Activated CD4-positive, CD25-positive, alpha-beta regulatory T cell treated with anti-CD3 and anti-CD28 coated beads, Interleukin-2, amount 50 U/mL, for 72 hours (primary cell): ENCODE measurements at places on chromosomes 1 and 21.
A peak's percentile ranks its signal among the peaks of the same experiment; 100 is the strongest.

- no peak for DNase-seq
These were observed 5.8 kb upstream of the ALDH4A1 start for GRCh38 chr1:18907917-18908845.

DNA sequence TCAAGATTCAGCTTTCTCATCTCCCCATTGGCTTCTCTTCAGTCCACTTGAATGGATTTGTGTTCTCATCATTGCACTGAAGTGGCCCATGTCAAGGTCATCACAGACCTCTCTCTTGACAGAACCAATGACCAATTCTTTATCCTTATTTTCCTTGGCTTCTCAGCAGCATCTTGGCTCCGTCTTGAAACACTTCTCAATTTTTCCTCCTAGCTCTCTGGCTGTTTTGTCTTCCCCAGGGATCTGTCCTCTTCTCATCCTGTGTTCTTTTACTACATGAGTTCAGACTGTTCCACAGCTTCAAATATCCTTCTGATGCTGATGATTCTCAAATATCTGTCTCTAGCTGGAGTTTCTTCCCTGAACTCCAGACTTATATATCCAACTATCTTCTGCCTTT is 78.6 kb downstream of the COLGALT2 start:
- no peak for DNase-seq

GRCh38 chr1:32068957-32069588 is 3.7 kb upstream of the TMEM39B start:
- DNase-seq = no peak

DNA sequence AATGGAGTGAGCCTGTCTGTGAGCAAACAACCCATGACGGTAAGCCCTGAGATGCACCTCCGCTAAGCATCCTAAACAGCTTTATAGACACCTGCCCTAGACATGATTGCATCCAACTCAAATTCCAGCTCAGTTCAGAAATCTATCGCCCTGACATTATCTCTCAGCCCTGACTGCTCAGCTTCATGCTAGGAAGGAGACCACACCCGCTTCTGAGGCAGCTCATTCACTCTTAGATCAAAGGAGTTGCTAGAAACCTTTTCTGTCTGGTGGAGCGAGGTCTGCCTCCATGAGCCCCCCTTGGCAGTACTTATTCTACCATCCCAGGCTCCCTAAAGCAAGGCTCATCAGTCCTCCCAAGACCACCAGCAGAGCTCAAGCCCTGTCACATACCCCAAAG is 17.0 kb downstream of the IL10RB start:
- DNase-seq = no peak

DNA sequence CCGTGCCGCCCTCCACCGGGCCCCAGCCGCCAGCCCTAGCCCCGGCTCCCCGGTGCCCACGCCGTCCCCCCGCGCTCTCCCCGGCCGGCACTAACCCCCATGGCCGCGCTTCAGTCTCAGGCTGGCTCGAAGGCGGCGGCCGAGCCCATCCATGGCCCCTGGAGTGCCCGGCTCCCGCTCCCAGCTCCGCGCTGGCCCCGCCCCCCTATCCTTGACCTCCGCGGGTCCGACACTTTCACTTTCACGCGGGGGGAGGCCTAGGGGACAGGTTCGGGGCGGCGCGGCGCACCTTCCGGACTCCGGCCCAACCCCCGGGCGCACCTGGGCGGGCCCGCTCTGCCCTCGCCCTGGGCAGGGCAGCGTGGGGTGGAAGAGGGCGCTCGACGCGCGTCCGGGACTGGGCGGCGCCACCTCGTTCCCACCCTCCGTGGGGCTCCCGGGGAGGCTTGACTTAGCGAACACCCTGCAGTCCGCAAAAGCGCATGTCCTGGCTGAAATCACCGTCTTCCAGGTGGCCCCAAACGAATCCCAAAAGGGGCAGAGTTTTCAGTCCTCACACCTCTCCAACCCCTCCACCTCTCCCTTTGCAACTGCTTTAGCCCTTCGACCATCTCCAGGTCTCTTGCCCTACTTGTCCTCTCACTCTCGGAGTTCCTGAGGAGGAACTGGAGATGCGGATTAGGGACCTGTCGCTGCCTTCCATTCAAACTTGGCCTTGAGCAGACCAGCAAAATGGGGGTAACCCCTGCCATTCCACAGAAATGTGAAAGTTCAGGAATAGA is 3.9 kb upstream of the DENND2D start:
- peak; percentile 68 for DNase-seq

DNA sequence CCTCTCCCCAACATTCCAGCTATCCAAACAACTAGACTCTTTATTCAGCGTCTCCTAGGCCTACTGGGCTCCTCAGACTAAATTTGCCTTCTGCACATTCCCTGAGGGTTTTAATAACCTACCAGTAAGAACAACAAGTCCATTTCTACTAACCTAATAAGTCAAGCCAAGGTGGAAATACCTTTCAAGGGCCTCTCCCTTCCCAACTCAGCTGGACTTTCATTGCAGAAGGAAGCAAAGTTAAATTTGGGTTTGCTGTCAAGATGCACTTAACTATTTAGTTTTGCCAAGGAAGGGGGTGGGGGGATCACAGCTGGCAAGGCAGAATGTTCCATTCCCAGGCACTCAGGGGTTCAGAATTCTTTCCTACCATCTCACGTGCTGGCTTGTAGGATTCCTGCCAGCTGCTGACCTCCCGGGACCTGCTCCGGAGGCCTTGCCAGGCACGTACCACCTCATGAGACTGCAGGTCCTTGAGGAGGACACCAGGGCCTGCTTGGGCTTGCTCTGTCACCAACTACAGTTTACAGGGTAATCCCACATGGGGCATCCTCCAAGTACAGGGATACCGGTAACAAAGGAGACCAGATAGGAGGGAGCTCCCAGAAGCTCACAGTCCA is 29.8 kb downstream of the SLC30A1 start:
- no peak for DNase-seq

- DNase-seq = no peak
These were observed 67.6 kb downstream of the CASZ1 start for GRCh38 chr1:10728595-10729410.

GRCh38 chr1:45623972-45624371 is at the start of gene CCDC17:
Gene CCDC17 (minus strand): TSS chr1:45624054. CDS start chr1:45623909, 145 bp downstream.
- DNase-seq = no peak

DNA sequence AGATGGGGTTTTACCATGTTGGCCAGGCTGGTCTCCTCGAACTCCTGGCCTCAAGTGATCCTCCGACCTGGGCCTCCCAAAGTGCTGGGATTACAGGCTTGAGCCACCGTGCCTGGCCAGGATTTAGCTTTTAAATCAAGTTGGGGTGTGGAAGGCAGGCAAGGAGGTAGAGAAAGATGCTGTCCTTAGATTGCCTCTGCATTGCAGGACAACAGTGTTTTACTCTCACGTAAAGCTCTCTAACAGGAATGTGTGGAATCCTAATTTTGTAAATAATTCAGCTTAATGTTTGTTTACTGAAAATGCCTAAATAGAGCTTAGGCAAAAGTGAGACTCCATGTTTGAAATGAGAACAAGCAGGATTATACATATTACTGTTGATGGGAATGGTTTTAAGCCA is 29.5 kb upstream of the TGFB2 start:
- DNase-seq = no peak

- DNase-seq = no peak
These were observed 1.4 kb downstream of the ARF1 start for GRCh38 chr1:228083871-228084278.

DNA sequence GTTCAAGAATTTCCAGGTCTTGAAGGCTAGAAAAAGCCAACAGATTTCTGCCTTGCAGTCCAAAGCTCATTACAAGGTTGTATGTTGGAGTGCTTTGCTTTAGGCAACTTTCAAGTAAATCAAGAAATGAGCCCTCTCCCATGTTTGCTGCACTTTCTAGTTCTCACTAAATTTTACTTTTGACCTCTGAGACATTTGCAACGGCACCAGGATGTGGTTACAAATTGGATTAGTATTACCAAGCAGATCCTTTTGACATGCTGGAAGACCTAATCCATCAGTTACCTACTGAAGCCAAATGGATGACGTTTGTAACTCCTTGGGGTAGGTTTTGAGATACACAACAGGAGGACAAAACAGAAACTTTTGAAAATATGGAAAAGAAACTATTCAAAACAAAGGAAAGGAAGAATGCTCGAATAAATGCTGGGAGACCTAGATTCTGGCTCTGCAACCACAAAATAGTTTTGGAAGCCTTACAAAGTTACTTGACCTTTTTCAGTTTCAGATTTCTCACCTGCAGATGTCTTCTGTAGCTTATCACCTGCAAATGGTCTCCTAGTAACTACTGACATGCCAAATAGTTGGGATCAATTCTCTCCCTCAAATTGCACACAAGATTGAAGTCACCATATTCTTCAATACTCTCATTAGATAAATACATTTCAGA is 251.7 kb upstream of the ADGRL2 start:
- DNase-seq = no peak

DNA sequence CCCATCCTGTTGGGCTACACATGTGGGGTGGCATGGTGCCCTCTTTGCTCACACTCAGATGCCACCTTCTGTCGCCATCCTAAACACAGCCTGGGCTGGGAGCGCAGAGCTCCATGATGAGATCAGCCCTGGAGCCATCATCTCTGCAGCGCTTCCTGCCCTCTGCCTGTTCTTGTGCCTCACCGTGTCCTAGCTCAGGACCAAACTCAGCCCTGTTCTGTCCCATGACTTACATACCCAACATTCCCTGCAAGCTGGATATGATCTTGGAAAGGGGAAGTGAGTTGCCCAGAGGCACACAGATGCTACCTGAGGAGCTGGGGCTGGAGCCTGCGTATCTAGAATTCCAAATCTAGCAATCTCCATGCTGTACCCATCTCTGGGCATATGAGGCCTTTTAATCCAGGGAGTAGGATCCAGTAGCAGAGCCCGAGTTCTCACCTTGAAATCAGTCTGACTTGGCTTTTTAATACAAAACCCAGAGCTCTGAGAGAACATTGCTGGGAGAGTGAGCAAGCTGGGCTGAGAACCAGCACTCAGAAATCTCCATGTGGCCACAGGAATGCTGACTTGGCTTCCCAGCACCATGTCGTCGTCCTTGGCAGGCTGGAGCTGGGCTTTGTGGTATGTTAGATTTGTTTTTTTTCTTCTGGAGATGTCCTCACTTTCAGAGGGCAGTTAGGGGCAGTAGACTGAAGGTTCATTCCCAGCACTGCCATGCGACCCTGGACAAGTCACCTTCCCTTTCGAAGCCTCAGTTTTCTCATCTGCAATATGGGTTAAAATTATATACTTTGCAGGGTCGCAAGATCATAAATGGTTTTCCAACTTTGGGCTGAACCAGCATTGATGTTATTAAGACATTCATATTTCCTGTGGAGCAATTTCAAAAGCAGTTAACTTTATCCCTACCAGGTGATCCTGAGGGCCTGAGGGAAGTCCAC is 2.6 kb downstream of the ALPL start:
- DNase-seq = no peak

GRCh38 chr1:40183055-40183710 is 22.0 kb downstream of the RLF start:
- no peak for DNase-seq

DNA sequence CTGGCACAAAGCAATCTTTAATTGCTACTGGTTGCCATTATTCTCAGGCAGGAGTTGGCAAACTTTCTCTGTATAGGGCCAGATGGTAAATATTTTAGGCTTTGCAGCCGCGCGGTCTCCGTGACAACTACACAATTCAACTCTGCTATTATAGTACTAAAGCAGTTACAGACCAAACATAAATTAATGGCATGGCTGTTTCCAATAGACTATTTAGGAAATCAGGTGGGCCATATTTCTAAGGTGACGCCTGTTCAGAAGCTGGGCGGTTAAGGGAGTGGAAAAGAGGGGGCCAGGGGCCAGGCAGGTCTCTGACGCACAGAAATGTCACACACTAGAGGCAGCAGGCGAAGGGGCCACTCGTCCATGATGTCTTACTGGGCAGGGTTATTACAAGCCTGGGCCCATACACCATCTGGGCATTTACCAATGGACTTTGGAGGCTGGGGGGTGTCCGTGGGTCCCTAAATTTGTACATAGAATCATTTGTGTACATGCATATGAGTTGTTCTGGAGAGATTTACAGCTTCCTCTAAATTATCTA is 80.1 kb downstream of the STUM start:
- DNase-seq = peak; percentile 26

GRCh38 chr1:238562341-238562740 is 671.6 kb upstream of the ZP4 start:
- DNase-seq = no peak

- no peak for DNase-seq
These were observed 68.4 kb upstream of the LRRC7 start for GRCh38 chr1:69499203-69499803.

GRCh38 chr1:248856176-248856575 is 2.7 kb downstream of the ZNF692 start:
- no peak for DNase-seq

DNA sequence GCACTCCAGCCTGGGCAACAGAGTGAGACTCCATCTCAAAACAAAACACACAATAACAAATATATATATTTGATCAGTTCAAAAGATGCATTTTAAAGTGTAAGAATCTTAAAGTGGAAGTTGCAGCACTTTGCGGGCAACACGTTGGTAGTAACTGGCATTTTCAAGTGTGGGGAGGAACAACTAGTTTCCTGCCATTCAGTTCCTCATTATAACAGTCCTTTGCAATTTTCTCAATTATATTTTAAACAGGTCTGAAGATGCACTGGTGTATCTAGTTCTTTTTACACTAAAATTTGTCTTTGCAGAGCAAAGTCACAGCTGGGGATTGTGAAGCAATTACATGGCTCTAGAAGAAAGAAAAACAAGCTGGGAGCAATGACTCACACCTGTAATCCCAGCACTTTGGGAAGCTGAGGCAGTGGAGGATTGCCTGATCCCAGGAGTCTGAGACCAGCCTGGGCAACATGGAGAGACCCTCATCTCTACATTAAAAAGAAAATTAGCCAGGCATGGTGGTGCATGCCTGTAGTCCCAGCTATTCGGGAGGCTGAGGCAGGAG is 25.3 kb downstream of the RRAGC start:
- DNase-seq = no peak

GRCh38 chr1:109802136-109802900 is 38.6 kb upstream of the EPS8L3 start:
- DNase-seq = peak; percentile 62

GRCh38 chr1:56289260-56289659 is 290.1 kb downstream of the PLPP3 start:
- DNase-seq = no peak

GRCh38 chr1:25023826-25024225 is 93.8 kb upstream of the RUNX3 start:
- no peak for DNase-seq

DNA sequence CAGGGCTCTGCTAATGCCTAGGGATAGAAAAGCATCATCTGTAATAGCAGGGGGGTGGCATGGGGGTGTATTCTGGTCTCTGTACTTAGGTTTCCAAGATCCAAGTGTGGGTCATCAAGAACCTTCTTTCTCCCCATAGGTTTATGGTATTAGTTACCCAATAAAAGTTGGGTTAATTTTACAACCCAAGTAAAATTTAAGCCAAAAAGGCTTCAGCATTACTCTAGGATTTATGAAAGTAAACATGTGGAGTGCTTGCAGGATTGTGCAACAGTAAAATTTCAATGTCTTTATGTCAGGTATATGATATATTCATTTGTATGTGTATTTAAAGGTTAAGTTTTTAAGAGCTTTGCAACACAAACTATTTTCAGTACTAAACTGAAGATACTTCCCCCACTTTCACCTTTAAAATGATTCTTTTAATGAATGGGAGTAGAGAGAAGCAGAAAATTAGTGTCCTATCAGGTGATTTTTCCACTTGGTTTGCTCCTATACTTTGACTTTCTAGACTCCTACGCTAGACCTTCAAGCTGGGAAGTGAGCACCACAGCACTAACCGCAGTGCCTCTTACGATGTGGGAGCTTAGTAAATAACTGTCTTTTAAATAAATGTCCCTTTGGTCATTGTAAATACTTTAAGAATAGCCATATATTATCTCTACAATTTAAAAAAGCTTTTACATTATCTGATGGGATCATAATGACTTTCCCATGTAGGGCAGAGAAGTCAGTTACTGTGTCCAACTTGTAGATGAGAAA is 67.8 kb upstream of the UBE2U start:
- DNase-seq = no peak

- DNase-seq = no peak
These were observed 82.3 kb upstream of the S1PR1 start for GRCh38 chr1:101154547-101154946.
